Cardiac atrium fibroblast (primary cell): ENCODE measurements at places on chromosomes 7 and 10. TPM values are rescaled to one million over a fixed set of nuclear protein-coding genes. Genes with fewer than 3 reads are reported as not detected.

Gene TSPAN12
- total RNA-seq: 0.16 and 0.72 TPM in 2 replicates

Gene BHLHA15
- total RNA-seq: 1.8 TPM in 1 of 2 replicates, not detected in the other

Gene THSD7A
- 2.6 and 3.1 TPM in 2 replicates for total RNA-seq

Gene CTNNA3
- total RNA-seq: not detected in 2 replicates

Gene CRYGN
- total RNA-seq: not detected in 2 replicates
